ENCODE measurements at places on chromosomes 1 and 21.
A peak's percentile ranks its signal among the peaks of the same experiment; 100 is the strongest.

- no peak for DNase-seq
Observed at GRCh38 chr1:193115629-193116227, 6.1 kb upstream of the CDC73 start.

DNA sequence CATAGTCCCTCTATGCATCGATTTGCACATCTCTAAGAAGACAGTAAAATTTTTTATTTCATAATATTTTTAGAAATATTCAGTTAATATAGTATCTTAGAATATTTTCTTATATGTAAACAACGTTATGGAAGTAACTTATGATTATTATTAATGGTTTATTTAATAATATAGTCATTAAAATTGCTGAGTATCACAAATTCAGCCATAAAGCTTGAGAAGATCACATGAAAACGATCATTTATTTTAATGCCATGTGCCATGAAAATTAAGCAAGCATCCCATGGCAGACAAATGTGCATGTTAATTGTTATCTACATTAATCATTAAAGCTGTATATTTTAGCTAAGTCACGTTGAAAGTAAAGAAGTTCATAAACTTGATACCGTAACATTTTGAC, 907.1 kb downstream of the KCNT2 start:
- DNase-seq, result no peak

DNA sequence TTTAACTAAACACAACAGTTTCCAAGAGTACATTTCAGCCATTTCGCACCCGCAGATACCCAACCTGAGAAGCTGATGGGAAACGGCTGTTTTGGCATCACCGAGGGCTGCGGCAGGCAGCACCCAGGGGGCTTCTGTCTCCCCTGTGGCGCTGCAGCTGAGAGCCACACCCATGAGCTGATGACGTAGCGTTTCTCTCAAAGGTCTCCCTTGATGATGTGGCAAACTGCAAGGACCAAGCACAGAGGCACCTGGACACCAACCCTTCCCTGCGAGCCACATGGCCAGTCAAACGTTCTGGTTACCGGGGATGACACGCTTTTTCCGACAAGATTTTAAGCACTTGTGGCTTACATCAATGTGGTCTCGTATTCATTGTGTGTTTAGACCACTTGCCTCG, 150.8 kb upstream of the ERG start:
- DNase-seq, result no peak

- DNase-seq, result no peak
Observed at GRCh38 chr1:175183586-175183985, 9.0 kb downstream of the KIAA0040 start.

DNA sequence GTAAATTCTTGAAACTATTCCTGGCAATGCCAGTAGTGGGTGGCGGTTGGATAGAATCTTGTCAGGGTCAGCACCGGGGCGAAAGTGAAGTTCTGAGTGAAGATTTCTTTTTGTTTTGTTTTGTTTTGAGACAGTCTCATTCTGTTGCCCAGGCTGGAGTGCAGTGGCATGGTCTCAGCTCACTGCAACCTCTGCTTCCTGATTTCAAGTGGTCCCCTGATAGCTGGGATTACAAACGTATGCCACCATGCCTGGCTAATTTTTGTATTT, 33.3 kb downstream of the PCNT start:
- no peak for DNase-seq

- no peak for DNase-seq
Observed at GRCh38 chr1:60423146-60423780, 349.7 kb upstream of the C1orf87 start.

- DNase-seq, result no peak
Observed at GRCh38 chr1:116092752-116093489, 18.3 kb upstream of the MAB21L3 start.

DNA sequence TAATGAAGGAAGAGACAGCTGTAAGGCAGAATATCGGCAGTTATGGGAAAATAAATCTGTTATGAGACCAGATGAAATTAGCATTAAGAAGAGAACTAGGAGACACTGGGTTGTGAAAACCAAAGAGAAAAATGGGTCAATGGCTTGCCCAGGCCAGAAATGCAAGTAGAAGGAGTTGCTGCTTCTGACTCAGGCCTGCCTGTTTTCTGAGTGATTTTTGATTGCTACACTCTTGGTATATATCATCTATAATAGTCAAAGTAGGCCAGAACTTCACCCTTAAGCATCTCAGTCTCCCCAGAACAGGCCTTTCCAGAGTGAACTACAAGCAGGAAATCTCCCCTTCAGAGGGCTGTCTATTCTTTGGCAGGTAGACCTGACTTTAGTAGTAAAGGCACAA, 107.0 kb downstream of the NRIP1 start:
- DNase-seq, result no peak

DNA sequence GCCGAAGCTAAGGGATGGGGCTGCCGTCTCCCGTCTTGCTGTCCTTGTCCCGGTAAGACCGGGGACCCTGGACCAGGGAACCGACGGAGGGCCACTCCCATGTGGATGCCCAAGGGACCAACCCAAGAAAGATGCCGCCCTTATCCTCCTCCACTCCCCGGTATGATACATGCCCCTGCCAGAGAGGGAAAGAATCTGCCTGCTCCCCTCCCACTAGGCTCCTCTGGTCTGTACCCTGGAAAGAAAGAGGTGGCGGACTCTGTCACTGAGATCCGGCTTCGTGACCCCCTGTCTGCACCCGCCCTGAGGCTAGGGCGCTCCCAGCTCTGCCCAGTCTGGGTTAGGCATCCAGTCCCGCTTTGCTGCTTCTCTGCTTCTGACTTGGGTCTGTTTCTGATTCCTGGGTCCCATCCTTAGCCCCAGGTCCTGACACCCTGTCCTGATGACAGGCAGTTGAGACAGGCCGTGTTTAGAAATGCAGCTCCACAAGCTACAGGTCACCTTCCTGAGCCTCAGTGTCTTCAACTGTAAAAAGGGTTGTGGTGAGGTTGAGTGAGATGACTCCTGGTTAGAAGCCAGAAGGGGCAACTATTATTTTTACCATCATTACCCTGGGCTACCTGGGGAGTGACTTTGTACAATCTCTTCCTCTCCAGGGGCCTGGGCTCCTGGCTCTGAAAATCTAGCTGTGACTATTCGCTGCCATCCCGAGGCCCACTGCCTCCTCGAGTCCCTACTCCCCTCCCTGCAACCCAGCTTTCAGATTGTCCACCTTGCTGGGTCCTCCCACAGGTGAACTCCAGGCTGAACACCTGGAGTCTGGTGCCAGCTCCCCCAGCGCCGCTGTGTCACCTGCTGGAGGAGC, 3.7 kb downstream of the MATN1 start:
- no peak for DNase-seq

DNA sequence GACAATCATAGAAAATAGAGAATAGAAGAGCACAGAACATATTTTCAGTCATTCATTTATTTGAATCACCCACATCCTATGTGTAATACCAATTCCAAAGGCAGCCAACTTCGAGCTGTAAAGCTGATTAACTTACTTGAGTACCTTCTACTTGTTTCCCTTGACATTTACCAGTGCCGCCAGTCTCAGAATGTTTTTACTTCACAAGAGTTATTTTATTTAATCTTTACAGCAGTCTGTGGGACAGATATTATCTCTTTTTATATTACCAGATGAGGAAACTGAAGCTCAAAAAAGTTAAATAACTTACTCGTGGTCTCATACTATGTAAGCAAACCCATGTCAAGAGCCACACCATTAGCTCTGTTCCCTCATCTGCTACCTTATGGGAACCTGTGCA, 56.6 kb downstream of the FGGY start:
- no peak for DNase-seq

- DNase-seq, result no peak
Observed at GRCh38 chr1:20615946-20616846, 17.1 kb upstream of the PINK1 start.

- DNase-seq, result peak; percentile 30
Observed at GRCh38 chr1:27971674-27972073, 11.9 kb downstream of the XKR8 start.

- peak; percentile 51 for DNase-seq
Observed at GRCh38 chr1:159188375-159188788, 16.3 kb upstream of the ACKR1 start.

DNA sequence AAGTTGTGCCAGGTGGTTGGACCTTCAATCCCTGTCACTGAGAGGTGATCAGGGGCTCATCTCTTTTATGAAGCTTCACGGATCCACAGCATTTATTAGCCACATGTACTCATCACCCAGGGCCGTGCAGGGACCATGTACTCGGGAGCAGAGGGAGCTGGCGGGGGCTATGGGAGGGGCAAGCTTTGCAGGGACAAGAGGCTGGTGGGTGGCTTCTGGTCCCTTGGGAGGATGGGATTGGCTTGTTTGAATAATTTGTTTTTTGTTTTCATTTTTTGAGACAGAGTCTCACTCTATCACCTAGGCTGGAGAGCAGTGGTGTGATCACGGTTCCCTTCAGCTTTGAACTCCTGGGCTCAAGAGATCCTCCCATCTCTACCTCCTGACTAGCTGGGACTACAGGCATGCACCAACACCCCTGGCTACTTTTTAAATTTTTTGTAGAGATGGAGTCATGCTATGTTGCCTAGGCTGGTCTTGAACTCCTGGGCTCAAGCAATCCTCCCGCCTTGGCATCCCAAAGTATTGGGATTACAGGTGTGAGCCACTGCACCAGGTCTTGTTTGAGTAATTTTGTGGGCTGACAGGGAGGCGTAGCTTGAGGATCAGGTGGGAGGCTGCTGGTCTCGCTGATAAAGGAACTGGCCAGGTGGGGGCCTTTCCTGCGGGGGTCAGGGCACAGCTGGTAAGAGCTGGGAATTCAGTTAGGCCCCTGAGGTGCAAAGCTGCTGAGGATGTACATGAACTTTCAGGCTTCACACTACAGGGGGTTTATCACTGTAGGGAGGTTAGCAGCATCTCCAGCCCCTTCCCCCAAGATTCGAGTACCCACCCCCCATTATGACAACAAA, 308.0 kb upstream of the C1orf174 start:
- no peak for DNase-seq

Measured in NCI-H1930 (cell line).